Stimulated activated CD4-positive, alpha-beta T cell treated with anti-CD3 and anti-CD28 coated beads, Interleukin-12 subunit alpha, Interleukin-12 subunit beta, amount 100 ng/mL, for 4 hours (primary cell): ENCODE measurements at places on chromosomes 3 and 15.

- DNase-seq: no peak
Observed at GRCh38 chr3:21613372-21614070, 137.5 kb downstream of the ZNF385D start.

DNA sequence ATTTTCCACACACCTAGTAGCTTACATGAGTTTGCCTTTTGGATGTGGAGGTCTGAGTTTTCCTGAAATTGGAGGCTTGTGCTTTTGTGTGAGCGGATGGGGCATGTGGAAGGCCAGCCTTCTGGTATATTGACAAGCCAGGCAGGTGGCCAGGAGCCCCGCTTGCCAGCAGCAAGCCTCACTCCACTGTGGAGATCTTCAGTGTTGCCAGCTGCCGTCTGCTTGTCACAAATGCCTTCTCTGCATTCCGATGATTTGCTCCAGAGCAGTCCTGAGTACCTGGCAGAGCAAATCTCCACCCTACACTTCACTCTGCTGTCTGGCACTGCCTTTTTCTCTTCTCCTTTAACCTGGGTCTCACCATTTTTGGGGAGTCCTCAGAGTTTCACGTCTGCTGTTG lies 29.1 kb upstream of the CHST2 start:
- DNase-seq: no peak

DNA sequence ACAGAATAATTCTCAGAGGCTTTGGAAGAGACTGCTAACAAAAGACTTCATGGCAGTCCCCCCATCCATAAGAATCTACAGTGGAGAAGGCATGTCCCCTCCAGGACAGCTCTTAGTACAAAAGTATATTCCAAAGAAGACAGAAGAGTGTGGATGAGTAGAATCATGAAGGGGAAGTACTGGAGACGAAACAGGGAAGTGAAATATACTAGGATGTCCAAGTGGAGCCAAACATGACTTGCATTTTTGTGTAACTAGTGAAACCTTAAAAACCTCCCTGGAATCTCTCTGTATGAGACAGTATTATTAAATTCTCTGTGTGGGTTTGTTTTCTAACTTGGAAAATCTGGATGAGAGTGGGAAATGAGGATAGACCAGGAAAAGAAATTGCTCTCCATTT lies 312.4 kb downstream of the RSL24D1 start:
- no peak for DNase-seq

GRCh38 chr3:78825858-78826215 lies 942.0 kb downstream of the ROBO1 start:
- no peak for DNase-seq

DNA sequence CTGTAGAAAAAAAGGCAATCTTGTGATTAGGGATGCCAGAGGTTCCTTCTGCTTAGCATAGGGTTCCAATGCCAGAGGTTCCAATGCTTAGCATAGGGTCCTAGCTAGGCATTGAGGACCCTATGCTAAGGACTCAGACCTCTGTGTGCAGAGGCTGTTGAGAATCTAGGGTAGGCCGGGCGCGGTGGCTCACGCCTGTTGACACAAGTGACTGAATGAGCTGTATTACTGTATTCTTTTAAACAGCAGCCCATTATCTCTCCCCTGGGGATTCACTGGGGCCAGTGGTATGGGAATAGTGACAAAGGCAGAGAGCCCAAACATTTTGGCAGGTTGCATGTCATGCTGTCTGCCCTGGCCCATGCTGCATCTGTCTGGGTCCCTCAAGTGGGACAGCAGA lies 16.2 kb downstream of the PAK6 start:
- no peak for DNase-seq

- DNase-seq: no peak
Observed at GRCh38 chr15:66860844-66861243, 158.8 kb downstream of the SMAD6 start.

DNA sequence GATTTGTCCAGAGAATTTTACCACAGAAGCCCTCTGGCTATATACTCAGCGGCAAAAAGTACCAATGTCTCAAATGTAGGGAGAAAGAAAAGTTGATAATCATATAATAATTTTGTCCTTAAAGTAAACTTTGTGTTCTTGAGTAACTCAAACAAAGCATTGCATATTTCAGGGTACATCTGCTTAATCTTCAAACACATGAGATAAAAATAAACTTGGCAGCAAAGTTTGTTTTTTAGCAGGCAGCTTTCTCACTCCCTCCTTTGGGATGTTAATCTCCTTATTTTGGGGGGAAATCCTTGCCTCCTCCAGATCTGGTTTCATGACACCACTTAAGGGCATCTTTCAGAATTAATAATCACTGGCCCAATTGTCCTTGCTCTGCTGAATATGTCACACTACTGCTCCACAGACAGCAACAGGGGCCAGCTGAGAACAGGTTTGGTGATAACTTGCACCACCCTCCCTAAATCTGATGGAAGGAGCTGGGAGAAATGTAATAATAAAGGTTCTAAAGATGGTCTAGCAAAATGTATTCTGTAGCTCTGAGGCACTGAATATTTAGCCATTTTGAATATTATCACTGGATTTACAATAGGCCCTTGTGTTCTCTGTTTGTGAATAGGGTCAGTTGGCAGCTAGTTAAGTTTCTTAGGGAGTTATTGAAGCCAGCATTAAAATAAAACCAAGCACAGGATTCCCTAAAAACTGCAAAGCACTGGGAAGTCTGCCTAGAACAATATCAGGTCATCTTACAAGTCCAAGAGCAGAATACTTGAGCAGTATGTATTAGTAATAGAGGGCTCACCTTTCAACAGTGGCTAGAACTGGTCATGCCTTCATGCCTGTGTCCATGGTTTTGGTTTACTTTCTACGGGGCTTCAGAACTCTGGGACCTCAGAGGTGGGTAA lies 79.2 kb downstream of the EFL1 start:
- no peak for DNase-seq

DNA sequence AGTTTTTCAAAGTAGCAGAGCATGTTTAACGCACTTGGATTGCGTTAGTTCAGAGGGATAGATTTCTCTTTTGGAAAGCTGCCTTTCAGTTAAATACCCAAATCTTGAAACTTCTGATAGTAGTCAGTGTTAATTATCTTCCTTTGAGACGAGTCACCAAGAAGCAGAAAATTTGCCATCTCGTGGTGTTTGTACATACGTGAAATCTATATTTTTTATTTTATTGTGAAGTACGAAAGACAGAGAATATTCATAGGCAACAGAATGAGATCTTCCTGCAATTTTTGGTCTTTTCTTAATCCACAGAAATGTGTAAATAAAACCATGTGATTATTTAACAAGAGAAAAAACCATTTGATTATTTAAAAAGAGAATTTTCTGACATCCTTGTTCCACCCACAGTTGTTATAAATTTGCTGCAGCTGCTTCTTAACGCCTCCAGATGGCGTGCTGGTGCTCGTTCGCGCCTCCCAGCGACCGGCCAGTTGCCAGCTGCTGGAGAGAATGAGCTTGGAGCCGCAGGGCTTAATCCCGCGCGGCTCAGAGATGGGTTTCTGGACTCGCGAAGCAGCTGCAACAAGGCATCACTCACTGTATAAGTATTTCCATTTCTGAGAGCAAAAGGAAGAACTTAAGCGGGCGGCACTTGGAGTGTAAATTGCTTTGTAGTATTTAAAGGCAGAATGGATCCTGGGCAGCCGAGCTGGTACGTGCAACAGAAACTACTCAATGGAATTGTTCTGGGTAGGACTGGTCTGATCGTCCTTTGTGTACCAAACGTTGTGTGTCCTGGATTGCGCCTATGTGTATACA lies 10.5 kb upstream of the SLITRK3 start:
- peak; percentile 8 for DNase-seq

- DNase-seq: no peak
Observed at GRCh38 chr3:143538577-143538981, 309.7 kb downstream of the SLC9A9 start.

DNA sequence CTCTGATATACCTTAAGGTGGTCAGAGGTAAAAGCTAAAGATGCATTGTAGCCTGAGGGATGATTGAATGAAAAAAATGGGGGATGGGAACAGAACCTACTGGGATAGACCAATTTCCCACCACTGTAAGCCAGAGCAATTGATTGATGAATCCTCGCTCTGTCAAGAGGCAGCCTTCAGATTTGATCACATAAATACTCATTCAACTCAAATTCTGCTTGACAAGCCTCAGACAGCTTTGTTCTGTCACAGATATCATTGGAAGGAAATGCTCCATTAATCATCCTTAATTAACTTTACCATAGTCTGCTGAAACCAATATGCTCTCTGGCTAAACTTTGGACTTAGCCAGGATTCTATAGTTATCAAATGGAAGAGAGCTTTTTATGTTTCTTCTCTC lies 467.8 kb downstream of the MECOM start:
- no peak for DNase-seq

GRCh38 chr15:72339777-72340177 lies 19.8 kb upstream of the CELF6 start:
- DNase-seq: no peak

DNA sequence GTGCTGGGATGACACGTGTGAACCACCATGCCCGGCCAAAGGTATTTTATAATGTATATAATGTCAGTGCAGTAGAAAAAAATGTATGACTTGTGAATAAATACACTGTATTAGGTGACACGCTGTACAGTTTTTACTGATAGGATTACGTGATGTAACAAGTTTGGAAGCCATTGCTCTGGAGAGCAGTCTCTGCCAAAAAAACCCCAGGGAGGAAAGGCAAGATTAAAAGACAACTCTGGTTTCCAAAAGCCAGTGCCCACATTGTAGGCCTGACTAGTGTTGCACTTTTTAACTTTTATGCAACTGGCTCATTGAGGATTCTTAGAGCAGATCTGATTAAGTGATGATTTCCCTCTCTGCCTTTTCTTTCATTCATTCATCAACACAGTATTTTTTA lies 62.0 kb upstream of the SLC2A2 start:
- DNase-seq: no peak

- no peak for DNase-seq
Observed at GRCh38 chr3:29171043-29171990, 109.6 kb upstream of the RBMS3 start.

GRCh38 chr15:40092256-40092978 lies 16.3 kb downstream of the BMF start:
- no peak for DNase-seq

GRCh38 chr3:197694251-197694650 lies 42.5 kb downstream of the RUBCN start:
- DNase-seq: no peak

DNA sequence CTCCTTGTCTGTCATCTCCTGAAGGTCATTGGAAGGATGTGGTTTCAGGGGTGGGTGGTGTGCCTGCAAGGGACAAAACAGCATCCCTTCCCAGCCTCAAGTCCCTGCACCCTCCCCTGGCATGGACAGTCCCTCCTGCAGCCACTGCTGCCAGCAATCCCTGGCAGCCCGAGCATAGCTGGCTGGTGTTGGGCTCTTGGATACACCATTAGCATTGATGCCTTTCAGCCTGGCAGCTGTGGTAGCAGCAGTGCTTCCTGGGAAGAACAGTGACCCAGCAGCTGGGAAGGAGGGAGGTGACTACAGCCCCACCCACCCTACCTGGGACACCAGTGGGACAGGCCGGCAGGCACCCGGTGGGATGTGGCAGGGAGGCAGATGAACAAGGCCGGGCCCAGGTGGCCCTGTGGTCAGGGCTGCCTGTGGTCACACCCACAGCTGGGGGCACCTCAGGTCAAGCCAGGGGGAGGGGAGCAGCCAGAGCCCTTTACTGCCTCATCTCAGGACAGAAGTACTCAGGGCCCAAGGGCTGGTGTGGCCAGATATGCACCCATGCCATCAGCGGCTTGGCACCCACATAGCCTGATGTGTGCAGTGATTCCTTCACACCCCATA lies 32.9 kb upstream of the TMEM115 start:
- DNase-seq: no peak

DNA sequence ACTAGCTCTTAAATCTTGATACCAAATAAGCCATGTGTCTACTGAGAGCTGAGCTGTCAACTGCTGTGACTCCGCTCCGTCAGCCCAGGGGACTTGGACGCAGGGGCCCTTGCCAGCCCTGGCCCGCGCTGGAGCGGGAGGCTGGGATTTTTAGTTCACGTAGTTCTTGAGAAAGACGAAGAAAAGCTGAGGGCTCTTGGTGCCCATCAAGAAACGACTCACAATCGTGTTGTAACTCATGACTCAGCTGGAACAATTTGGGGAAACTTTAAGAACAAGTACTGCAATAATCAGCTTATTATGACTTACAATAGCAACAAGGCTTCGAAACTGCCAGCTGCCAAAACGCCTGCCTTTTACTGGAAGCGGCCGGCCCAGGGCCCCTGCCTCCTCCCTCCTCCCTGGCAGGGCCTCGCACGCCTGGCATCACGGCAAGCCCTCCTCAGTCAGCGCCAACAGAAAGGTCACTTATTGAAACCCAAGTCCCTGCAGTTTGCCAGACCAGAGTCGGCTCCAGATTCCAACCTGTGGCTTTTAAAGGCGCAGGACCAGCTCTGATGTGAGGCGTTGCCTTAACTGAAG lies 60.3 kb downstream of the RGMA start:
- no peak for DNase-seq

DNA sequence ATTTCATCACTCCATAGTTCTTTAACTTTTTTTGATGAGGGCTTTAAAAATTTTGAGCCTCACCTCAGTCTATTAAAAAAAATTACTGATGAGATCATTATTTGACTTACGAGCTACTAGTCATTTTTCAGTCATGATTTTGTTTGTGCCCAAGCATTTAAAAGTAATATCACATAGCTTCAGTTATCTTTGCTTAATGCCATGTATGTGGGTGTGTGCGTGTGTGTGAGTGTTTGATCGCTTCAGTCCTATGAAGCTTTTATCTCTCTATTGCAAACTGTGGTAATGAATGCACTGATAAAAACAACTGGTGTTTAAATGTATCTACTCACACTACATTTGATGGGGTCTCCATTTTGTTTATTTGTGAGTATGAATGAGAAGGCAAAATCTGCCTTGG lies 49.8 kb downstream of the RSRC1 start:
- no peak for DNase-seq

DNA sequence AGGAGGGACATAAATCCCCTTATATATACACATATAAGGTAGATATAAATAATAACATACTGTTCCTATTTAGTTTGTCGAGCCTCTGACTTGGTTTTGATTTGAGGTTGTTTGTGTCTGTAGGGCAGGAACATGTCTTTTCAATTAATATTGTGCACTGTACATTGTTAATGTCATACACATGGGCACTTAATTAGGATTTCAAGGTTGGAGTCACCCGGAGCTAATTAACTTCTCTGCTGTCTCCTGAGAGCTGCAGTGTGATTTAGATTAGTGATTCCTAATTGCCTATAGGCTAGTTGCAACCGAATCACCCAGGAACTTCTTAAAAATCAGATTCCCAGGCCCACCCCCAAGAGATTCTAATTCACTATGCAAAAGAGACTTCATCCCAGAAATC lies 50.4 kb upstream of the FILIP1L start:
- no peak for DNase-seq

DNA sequence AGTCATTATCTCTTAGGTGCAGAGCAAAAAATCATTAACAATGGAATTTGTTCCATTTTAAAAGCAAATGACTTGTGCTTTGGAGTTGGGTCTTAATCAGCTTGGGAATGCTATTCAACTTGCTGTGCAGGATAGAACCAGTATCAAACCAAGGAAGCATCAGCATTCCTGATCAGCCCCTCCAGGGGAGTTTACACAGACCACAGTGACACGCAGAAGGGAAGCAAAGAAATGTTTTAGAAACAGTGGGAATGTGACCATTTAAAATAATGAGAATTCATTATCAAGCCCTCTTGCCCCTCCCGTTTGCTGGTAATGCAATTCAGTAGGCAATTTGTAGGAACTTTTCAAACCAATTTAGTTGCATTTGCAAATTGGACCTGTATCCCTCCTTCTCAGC lies 155.1 kb downstream of the LRTM1 start:
- no peak for DNase-seq
